ENCODE measurements at places on chromosomes 13 and 19.

GRCh38 chr13:91347996-91348905 is 764 bp downstream of the MIR17HG start:
- peak; percentile 19 for DNase-seq

DNA sequence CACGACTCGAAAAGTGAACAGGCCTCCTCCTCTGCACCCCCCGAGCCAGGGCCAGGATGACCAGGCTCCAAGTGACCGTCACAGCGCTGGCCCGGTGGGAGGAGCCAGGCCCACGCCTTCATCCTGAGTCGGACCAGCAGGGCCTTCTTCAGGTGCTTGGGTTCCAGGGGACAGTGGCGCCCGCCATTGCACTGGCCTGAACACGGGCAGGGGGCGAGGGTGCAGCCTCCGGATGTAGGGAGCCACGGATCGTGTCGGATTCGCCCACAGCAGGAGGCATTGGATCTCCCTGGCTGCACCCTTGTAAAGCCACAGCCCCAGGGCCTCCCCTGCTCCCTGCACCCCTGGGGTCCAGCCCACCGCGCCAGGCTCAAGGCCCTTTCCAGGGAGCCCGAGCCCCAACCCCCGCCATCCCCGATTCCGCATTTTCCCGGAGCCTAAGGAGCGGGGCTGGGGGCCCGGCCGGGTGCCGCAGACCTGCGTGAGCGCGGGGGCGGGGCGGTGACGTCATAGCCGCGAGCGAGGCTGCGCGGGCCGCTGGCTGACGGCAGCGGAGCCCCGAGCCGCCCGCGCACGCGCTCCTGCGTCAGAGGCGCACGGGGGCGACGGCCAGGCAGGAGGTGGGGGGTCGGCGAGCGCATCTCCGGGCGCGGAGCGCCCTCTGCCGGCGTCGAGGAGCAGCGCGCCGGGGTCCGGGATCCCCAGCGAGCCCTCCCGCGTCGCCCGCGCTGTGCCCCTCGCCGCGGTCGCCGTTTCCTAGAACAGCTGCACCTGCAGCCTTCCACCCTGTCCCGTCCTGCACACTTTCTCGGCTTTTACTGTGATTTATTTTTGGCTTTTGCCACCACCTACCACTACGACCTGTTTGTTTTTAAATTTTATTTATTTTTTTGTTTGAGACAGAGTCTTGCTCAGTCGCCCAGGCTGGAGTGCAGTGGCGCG is 1.5 kb upstream of the ATP5F1D start:
- peak; percentile 70 for DNase-seq

GRCh38 chr19:41018736-41019290 is 27.7 kb downstream of the CYP2B6 start:
- DNase-seq, result no peak

DNA sequence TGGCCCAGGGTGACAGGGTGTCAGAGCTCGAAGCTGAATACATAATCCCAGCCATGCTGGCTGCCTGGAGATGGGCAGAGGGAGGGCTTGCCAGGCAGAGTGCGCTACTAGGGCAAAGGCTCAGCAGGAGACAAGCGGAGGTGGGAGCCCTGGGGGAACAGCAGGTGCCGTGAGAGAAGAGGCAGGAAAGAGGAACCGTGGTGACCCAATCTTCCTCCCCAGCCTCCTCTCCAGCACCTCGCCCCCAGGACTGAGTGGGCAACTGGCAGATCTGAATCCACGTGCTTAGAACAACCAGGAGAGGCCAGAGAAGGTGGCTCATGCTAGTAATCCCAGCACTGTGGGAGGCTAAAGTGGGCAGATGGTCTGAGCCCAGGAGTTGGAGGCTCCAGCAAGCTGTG is 11.0 kb upstream of the CCL25 start:
- DNase-seq, result no peak

- DNase-seq, result no peak
Measured at GRCh38 chr13:113584870-113585671, 518 bp downstream of the TFDP1 start.

DNA sequence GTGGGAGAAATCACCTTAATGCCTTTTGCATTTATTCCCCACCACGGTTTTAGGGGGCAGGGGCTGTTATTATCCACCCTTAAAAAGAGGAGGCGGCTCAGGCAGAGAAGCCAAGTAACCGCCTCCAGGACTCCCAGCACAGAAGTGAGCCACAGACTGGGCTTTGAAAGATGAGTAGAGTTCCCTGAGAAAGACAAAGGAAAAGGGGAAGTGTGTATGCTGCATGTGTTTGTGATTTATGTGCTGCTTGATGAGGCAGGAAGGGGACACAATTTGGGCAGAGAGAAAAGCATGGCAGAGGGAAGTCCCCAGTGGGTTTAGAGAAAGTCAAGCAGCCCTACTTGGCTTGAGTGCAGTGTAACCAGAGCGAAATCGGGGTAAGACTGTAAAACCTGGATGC is 85.0 kb downstream of the DOCK9 start:
- DNase-seq, result no peak

GRCh38 chr13:34345258-34345965 is 527.5 kb downstream of the RFC3 start:
- DNase-seq, result no peak

DNA sequence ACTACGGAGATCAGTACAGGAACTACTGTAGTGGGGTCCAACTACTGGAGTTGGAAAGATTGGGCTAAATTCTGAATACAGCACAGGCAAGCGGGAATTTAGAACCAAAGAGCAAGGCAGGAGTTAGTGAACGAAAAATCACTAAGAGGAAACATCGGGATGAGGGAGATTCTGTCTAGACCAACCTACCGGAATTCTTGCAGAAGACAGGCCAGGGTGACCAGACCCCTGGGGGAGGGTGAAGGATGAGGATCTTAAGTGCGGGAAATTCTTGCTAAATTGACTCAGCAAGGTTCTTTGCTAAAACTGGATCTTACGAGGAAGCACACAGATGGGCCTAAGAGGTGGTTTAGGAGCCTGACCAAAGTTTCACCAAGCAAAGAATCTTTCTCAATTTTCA is 13.2 kb upstream of the PSPC1 start:
- no peak for DNase-seq

GRCh38 chr13:99374994-99375737 is 68.0 kb upstream of the GPR183 start:
- no peak for DNase-seq

GRCh38 chr13:69955271-69955670 is 152.4 kb upstream of the ATXN8OS start:
- no peak for DNase-seq

DNA sequence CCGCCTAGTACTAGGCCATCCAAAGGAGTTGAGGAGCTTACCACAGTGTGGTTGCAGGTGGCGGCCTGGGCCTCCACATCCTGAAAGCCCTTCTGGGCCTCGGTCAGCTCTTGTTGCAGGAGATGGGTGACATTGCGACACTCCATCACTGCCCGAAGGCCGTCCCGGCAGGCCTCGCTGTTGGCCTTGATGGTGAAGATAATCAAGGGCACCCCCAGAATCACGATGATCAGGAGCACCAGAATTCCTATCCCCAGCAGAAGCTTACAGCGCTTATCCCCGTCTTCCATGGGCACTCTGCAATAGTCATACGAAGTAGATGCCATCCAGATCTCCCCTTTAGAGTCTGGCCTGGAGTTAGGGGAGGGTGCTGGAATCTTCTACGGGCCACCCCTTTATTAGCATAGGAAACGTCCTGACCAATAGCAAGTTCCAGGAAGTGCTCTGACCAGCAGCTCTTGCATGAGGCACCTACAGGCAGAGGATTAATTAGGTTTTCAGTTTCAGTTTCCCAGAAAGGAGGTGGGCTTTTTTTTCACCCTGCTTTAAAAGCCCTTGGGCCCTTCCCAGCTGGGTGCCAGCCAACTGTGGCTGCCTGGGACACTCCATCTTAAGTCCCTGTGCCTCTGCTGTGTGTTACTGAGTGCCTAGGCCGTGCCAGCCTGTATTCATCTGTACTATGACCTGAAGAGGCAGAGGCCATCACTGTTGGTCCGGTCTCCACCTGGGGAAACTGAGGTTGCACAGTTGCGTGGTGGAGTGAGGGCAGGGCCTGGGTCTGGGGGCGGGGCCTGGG is at the start of gene BST2:
Gene BST2 (minus strand): TSS at position 381 of the 796 bp plus-strand sequence. CDS start 55 bp downstream, at position 326.
- no peak for DNase-seq

DNA sequence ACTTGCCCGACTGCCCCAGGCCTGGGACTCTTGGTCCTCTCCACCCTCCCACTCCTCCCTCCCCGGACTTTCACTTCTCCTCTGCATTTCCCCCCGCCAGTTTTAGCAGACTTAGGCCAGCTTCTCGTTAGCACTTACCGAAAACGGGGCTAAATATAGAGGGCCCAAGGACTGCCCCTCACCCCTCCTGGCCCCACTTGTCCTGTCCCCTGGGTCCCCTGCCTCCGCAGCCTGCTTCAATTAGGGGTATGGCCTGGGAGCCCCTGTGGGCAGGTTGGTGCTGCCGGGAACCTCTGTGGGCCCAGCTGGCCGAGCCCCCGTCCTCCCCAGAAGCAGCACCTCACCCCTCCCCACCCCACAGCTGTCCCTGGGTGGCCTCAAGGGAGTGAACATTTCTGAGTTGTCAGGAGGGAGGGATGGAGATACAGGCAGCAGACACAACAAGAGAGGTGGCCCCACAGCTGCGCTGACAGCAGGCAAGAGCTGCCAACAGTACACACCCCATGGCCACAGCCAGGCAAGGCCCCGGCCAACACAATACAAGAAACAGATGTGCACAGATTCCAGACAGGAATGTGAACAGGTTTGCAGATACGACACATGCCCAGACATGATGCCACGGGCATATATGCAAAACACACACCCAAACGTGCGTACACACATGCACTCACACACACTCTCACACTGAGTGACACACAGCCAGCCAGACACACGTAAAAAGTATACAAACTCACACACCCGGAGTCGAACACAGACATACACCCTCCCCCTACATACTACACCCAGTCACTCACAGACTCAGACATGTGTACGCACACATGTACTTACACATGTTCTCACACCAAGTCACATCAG is 2.6 kb downstream of the POU2F2 start:
- DNase-seq, result no peak

DNA sequence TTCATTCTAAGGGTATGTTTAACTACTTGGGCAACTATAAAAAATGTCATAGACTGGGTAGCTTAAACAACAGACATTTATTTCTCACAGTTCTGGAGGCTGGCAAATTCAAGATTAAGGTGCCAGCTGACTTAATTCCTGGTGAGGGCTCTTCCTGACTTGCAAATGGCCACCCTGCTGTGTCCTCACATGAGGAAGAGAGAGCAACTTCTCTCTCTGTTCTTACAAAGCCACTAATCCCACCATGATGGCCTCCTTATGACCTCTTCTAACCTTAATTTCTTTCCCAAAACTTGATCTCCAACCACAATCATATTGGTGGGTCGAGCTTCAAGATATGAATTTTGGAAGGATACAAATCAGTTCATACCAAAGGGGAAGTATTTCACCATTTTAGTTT is 399.0 kb downstream of the DCT start:
- no peak for DNase-seq

DNA sequence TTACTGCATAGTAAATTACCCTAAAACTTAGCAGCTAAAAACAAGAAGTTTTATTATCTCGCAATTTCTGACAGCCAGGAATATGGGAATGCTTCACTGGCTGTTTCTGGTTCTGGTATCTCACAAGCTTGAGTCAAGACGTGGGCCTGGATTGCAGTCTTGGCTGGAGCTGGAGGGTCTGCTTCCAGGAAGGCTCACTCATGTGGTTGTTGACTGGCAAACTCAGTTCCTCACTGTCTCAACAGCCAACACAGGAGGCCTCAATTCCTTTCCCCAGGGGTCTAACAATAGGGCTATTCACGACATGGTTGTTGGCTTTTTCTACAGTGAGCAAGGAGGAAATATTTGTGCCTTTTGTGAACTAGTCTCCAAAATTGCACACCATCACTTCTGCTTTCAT is 146.3 kb downstream of the GPC5 start:
- DNase-seq, result no peak

DNA sequence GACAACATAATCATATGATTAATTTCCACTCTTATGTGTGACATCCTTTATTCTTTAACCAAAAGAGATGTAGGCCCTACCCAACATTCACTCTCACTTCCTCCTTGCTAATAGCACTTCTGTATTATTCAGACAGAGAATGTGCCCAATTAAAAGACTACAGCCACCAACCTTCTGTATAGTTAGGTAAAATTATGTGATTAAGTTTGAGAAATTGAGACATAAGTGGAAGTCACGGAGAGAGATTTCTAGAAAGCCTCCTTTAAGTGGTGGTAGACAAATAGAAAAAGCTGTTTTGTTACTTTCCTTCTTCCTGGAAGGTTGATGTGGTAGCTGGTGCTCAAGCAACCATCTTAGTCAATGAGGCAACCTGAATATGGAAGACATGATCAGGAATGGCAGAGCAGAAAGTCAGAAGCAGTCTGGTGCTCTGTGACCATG is 14.8 kb downstream of the EPSTI1 start:
- no peak for DNase-seq

- DNase-seq, result no peak
Measured at GRCh38 chr19:5307655-5308054, 33.0 kb downstream of the PTPRS start.

- no peak for DNase-seq
Measured at GRCh38 chr13:19673473-19674430, 40.3 kb downstream of the MPHOSPH8 start.

GRCh38 chr13:55602784-55603183 is 1537.9 kb upstream of the PRR20A start:
- no peak for DNase-seq

- no peak for DNase-seq
Measured at GRCh38 chr13:71661921-71662320, 205.1 kb downstream of the DACH1 start.

DNA sequence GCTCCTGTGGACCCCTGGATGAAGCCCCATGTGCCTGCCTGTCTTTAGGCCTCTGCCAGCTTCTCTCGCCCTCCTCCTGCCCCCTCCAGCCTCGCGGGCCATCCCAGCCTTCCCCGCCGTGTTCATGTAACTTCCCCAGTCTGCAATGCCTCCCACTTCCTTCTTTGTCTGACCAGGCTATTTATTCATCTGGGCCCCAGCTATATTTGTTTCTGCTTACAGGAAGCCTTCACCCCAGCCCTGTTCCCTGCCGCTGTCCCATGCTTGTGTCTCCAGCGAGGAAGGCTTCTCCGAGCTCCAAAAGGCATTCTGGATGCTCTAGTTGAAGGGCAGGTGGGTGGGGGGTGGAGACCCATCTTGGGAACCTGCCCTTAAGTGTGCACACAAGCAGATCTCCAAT is 7.9 kb upstream of the C3 start:
- no peak for DNase-seq

DNA sequence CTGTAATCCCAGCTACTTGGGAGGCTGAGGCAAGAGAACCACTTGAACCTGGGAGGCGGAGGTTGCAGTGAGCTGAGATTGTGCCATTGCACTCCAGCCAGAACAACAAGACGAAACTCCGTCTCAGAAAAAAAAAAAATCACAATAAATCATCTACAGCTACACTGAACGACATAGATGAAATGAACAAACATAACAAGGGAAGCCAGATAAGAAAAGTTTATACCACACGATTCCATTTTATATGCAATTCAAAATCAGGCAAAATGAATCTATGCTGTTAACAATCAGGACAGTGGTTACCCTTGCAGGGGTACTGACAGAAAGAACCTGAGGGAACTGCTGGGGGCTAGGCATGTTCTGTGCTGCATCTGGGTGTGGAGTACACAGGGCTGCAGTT is 5.7 kb downstream of the XRCC1 start:
- no peak for DNase-seq

- no peak for DNase-seq
Measured at GRCh38 chr13:101493541-101493940, 41.1 kb downstream of the ITGBL1 start.

All from activated T-helper 1 cell treated with anti-CD3 and anti-CD28 coated beads, Interleukin-2, amount 50 U/mL, for 16 hours (primary cell).